ENCODE measurements at places on chromosomes 1 and 21. TPM values are rescaled to one million over a fixed set of nuclear protein-coding genes. Genes with fewer than 3 reads are reported as not detected.

The C1orf198 gene
- 20.3 TPM for total RNA-seq

DNA sequence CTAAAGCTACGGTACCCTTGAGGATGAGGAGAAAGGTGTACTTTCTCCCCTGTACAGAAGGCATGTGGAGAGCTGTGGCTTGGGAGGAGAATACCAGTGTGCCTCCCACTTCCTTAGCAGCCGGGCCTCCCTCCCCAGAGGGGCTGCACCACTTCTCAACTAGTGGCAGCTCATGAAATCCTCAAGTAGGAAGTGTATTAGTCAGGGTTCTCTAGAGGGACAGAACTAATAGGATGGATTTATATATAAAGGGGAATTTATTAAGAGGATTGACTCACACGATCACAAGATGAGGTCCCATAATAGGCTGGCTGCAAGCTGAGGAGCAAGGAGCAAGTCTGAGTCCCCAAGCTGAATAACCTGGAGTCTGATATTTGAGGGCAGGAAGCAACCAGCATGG, 53.1 kb upstream of the PPP2R5A start:
- H3K4me1 ChIP-seq = peaks cover 48% of the 10 kb centered on the region
- no peaks in the 10 kb centered on the region for H3K27me3 ChIP-seq
- no peak overlapping the region for H3K4me3 ChIP-seq
- no peak overlapping the region for H3K27ac ChIP-seq
- no peaks in the 10 kb centered on the region for H3K36me3 ChIP-seq

DNA sequence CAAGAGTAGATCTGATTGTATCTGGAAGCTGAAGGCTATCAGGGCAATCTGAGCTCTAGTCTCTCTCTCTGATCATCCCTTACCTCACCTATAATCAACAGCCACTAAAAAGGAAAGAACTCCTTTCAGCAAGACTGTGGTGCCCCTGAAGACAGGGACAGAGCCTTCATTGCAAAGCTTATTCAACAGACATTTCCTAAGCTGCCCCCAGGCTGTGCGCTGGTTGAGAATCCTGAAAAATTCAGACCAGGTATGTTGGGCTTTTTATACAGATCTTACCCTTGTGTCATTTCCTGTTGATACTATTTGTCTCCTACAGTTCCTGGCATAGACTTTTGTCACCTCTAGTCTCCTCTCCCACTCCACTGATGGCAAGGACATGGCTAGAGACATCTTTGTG, 63.3 kb upstream of the PLA2G4A start:
- H3K4me1 ChIP-seq = no peaks in the 10 kb centered on the region
- H3K4me3 ChIP-seq = no peak overlapping the region
- no peaks in the 10 kb centered on the region for H3K27me3 ChIP-seq
- no peaks in the 10 kb centered on the region for H3K36me3 ChIP-seq

- H3K36me3 ChIP-seq = peaks cover 16% of the 10 kb centered on the region
- H3K4me3 ChIP-seq = no peak overlapping the region
- no peaks in the 10 kb centered on the region for H3K27me3 ChIP-seq
- no peak for DNase-seq
- no peaks in the 10 kb centered on the region for H3K4me1 ChIP-seq
- no peak overlapping the region for H3K27ac ChIP-seq
Observed at GRCh38 chr1:19768353-19769210, 31.1 kb downstream of the TMCO4 start.

DNA sequence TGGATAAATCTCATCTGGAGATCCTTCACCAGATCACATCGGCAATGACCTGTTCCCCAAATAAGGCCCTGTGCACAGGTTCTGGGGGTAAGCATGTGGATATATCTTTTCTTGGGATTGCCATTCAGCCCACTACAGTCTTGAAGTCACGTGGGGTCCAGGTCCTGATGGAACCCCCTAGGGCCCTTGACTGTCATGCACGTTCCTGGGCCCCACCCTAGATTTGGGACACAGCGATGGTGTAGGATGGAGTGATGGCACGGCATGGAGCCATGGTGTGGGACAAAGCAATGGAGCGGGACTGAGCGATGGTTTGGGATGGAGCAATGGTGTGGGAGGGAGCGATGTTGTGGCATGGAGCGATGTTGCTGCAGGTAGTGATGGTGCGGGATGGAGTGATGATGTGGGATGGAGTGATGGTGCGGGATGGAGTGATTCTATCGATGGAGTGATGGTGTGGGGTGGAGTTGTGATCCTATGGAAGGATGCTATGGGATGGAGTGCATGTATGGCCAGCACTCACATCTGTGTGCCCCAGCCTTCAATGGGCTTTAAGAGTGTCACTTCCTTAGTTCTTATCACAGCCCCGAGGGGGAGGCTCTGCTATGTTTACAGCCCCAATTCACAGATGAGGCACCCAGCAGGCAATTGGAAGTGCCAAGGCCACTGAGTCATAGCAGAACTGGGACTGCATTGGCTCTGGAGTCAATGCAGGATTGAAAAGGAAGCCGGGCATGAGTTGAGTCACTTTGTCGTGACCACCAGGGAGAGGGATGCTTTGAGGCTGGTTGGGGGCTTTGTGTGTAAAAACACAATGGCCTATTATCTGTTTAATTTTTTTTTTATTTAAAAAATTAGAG, 97.0 kb upstream of the C1orf174 start:
- H3K27ac ChIP-seq = no peak overlapping the region
- no peaks in the 10 kb centered on the region for H3K4me1 ChIP-seq
- no peak for DNase-seq
- H3K27me3 ChIP-seq = peaks cover 3% of the 10 kb centered on the region
- no peaks in the 10 kb centered on the region for H3K36me3 ChIP-seq

The LENEP gene
- total RNA-seq = 0.29 TPM

The B4GALT2 gene
- total RNA-seq = 24.9 TPM

The LRRC7 gene
- total RNA-seq = 2.2 TPM

DNA sequence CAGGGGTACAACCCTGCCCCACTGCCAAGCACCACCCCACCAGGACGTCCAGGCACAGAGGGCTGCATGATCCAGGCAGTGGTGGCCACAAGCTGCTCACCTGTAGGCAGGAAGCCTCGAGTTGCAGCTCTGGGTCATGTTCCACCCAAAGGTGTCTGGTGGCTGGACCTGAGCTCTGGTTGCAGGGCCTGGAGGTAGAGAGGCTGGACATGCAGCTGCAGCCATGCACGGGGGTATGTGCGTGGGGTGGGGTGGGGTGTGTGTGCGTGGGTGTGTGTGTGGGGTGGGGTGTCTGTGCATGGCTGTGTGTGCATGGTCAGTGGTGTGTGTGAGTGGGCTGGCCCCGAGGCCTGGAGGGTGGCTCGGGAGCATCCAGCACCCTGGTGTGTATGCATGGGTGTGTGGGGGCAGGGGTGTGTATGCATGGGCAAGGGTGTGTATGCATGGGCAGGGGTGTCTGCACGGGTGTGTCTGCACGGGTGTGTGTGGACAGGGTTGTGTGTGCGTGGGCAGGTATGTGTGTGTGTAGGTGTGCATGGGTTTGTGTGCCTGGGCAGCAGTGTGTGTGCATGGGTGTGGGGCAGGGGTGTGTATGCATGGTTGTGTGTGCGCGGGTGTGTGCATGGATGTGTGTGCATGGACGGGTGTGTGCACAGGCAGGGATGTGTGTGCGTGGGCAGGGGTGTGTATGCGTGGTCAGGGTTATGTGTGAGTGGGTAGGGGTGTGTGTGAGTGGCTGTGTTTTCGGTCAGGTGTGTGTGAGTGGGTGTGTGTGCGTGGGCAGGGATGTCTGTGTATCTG, 15.6 kb downstream of the ARHGEF16 start:
- peaks cover 14% of the 10 kb centered on the region for H3K36me3 ChIP-seq
- DNase-seq = no peak
- H3K4me3 ChIP-seq = no peak overlapping the region
- no peaks in the 10 kb centered on the region for H3K27me3 ChIP-seq
- no peaks in the 10 kb centered on the region for H3K4me1 ChIP-seq

GRCh38 chr1:65998763-65999583, 206.3 kb downstream of the PDE4B start:
- no peak overlapping the region for H3K27ac ChIP-seq
- DNase-seq = no peak
- no peaks in the 10 kb centered on the region for H3K36me3 ChIP-seq
- no peak overlapping the region for H3K4me3 ChIP-seq
- no peaks in the 10 kb centered on the region for H3K27me3 ChIP-seq

Measured in pancreas (tissue), 10 donors.